Keratinocyte (primary cell): ENCODE measurements at places on chromosomes 1 and 21.

DNA sequence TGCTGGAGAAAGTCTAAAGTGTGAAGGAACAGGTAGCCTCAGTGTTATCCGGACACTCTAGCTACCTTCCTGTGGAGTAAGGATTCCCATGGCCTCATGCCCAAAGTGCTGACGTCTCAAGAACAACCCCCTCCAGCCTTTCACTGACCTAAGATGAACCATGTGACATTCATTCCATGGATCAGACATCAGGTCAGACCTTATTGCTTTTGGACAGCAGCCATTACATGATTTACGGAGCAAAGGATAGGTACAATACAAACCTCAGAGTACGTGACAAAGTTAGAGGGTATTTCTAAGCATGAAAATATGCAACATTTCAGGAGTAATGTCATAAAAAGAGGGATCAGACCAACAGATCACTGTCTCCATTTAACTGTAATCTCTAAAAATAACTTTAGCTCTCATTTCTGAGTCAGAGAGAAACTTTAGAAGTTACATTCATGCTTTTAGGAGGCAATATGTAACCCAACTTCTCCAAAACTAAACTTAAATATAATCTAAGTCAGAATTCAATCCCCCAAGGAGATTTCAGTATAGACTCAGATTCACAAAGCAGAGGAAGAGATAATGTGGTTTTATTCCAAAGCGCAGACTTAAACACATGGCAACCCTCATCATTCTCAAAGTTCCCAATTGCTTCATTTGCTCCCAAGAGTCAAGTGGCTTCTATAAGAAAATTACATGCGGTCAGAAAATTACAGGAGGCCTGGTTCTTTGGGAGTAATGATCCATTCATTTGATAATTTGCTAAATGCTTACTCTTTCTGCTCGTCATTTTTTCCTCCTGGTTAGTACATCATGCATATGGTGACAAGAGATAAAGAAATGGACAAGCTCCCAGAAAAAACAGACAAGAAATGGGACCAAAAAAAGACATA lies 280.4 kb downstream of the SETD4 start:
- DNase-seq: no peak

DNA sequence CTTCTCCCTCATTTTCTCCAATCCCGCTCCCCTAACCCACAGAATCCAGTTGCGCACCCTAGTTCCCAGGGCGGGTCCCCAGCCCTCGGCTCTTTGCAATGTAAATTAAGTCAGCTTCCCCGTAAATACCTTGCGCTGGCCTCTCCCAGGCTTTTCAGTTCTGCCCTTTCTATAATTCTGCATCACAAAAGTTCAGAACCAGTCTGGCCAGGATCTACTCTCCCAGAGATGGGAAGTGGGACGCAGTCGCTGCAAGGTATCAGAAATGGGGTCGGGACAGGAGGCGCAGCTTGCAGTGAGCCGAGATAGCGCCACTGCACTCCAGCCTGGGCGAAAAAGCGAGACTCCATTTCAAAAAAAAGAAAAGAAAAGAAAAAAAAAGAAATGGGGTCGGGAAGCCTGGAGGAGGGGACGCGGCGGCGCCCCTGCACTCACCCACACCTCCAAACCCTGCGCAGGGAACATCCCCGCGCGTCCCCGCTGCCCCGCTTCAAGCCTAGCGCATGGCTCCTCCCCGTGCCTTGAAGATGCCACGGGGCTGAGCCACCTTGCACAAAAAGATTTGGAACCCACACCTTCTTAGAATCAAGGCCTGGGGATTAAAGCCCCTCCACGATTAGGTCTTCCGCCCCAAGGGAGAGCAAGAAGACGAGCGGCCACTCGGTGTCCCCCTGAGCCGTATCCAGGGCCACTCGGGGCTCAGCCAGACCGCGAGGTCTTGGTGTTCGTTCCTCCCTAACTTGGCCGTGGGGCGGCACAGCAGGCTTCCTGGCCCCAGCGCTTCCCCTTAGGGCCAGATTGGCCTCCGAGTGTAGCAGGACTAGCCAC lies 27.2 kb upstream of the ITLN2 start:
- DNase-seq: no peak

DNA sequence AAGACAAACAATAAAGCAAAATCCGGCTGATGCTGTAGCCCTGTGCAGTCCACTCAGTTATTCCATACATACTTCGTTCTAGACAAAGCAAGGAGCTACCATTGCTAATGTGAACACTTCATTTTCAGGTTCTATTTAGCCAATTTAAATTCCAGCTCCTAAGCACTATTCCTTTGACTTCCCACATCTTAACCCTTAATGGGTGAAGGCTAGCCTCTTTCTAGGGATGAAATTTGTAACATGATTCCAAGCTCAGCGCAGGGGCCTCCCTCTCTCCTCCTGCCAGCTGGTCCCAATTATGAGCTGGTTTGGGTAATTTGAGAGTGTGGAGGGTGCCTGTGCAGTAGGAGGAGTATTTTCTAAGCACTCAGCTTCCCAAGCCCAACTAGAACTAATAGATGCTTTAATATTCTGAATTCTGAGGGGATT lies 53.9 kb upstream of the PTGFRN start:
- no peak for DNase-seq

DNA sequence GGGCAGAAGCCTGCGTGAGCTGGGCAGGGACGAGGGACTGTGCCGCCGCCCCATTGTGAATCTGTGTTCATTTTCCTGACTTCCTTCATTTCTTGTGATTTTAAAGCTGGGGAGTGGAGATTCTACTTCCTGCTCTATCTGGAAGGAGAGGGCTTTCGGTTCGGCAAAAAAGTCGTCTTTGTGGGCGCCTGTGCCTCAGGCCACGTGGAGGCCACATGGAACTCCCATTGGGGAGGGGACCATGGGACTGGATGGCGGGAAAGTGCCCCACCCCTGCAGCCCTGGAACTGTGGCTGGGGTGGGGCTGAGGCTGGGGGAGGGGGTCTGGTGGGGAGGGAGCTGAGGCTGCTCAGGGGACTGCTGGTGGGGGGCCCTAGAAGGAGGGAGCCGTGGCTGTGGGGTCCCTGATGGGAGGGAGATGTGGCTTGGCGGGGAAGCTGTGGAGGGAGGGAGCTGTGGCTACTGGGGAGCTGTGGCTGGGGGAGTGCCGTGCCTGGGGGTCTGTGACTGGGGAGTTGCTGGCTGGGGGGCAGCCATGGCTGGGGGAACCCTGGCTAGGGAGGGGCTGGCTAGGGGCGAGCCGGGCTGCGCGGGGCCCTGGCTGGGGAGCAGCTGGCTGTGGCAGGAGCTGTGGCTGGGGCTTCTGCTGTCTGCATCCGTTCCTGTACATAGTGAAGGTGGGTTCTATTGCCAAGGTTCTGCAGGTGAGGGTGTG lies 31.5 kb downstream of the COL18A1 start:
- DNase-seq: no peak

DNA sequence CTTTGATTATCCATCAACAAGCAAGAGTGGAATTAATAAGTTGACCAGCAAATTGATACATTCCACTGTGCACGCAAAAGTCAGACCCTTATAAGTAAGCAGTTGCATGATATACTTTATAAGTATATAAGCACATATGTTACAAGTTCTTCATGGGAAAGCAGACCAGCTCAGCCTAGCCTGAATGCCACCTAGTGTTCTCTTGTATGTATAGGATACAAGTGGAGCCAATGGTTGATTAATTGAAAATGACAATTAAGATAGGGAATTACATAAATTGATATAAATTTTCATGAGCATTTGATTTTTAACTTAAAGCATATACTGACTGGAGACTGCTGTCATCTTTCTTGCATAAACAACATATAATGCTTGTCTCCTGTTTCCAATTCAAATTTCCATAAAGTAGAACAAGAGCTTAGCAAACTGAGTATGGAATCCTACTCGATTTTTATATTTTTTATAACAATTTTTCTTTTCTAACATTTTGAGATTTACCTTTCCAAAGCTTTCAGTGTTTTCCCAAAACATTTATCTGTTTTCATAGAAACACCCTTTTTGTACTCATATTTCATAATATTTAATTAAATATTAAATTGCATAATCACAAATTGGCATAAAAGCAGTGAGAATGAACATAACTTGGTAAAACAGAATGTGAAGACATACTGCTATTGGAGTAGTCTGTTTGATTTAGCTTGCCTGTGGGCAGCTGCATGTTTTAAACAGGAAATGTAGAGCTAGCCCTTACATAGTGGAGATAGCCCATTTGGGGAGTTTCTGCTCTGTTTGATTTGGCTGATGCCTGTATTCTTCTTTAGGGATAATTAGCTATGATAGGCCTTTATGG lies 62.8 kb downstream of the MAGI3 start:
- no peak for DNase-seq
